Left lung (tissue), 14 donors: ENCODE measurements at places on chromosomes 6 and 20. TPM values are rescaled to one million over a fixed set of nuclear protein-coding genes. Genes with fewer than 3 reads are reported as not detected.

DNA sequence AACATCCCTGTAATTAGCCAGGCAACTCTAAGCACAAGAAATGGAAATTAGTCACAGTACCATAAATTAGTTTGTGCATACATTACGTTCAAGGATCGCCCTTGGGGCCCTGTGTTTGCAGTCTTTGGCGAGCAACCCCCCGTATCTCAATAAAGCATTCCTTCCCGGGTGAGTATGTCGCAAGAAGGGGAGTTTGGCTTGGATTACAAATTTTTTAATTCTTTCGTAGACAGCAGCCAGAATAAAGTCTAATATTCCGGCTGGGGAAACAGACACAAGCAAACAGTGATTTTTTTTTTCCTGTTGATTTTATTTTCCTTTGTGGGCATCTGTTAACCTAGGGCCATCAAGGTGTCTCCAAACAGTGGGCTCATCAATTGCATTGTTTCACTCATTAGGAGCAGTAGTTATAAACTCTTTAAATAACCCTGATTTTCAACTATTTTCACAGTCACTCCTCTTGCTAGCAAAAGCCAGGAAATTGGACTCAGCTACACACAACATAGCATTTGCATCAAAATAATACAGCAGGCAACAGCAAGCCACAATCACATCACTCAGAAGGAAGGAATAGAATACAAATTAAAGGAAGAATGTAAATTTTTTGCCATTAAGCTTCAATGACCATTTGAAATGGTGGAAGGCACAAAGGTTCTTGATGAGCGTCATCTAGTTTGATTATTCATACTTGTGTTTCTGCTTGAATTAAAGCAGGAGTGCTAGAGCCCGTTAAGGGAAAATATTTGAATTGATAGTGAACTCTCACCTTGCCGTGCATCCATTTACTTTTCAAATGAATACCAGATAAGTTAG lies 85.3 kb downstream of the LINC00237 start:
- no peak overlapping the region for H3K27ac ChIP-seq
- DNase-seq = no peak
- H3K4me3 ChIP-seq = no peak overlapping the region

DNA sequence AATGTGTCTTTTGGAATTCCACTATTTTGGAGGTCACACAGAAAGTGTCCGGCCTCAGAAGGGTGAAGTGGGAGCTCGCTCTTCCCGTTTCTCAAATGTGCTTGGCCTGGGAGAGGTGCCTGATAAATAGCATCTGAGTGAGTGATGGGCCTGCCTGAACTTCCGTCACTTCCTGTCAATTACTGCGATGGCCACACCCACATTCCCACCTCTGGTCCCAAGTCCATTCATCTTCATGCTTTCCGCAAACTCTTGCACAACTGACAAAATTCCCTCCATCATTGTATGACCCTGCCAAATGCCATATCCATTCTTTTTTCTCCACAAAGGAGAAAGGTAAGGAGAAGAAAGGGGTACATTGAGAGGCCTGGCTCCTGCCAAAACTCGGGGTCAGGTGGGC lies 169.0 kb downstream of the QKI start:
- no peaks in the 10 kb centered on the region for H3K36me3 ChIP-seq
- H3K4me1 ChIP-seq = peaks cover 35% of the 10 kb centered on the region
- no peaks in the 10 kb centered on the region for H3K27me3 ChIP-seq
- DNase-seq = no peak

DNA sequence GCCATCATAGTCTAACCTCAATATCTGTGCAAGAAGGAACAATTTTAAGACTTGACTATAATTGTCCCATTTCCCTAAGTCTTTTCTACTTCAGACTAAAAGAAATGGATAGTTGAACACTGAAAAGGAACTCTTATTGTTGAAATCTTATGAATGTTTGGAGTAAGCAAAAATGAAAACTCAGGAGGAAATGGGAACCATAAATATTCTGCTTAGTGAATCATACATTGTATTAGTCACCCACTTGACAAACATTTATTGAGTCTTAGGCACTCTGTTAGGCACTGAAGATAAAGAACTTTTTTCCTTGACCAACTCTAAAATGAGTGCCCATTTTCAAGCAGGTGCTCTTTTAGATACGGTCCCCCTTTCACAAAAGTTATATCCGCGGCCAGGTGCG lies 8.7 kb downstream of the CCDC170 start:
- no peak for DNase-seq
- H3K4me1 ChIP-seq = no peaks in the 10 kb centered on the region
- no peaks in the 10 kb centered on the region for H3K36me3 ChIP-seq
- H3K27me3 ChIP-seq = no peaks in the 10 kb centered on the region
- peak overlapping the region; percentile 68 for H3K27ac ChIP-seq

KCNQ5 gene
- 1.7 TPM for total RNA-seq
